Right cardiac atrium (tissue), 5 donors: ENCODE measurements at places on chromosomes 4 and X. TPM values are rescaled to one million over a fixed set of nuclear protein-coding genes. Genes with fewer than 3 reads are reported as not detected.
A peak's percentile ranks its signal among the peaks of the same experiment; 100 is the strongest.

DNA sequence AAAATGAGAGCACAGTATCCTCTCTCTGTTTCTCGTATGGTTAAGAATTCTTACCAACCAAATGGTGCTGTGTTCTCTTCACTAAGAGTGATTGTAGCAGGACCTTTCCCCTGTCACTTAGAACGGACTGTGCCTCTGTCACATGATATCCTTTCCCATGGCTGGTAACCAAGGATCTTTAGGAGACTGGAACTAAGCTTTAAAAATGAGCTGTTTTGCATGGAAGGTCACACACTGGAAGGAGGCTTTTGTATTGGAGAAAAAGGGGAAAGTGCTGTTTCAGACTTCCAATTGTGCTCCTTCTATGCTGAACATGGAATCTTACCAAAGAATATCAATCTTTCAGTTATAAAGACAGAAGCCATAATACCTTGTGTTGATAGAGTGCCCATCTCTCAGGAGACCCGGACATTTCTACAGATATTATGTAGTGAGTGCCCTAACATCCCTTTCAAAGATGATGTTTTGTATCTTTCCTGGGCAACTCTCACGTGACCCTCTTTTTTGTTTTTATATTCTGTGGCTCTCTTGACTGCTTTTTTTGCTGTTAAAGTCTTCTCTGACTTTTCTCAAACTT, 148.6 kb downstream of the SLC4A4 start:
- DNase-seq, result no peak

DNA sequence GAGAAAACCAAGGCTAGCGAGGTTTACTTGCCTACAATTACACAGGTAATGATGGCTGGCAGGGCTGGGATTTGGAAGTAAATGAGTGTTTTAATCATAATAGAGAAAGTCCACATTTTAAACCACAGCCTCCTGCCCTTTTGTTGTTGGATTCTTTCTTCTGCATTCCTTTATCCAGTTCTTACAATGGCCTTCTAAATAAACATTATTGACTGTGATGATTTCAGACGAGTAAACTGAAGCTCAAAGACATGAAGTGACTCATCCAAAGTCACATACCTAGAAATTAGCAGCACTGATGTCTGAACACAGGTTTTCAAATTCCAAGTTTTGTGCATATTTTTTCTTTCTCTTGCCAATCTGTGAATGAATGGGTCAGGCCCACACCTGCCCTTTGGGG, 51.2 kb upstream of the C1QTNF7 start:
- DNase-seq, result no peak

The PTCHD1 gene
- 0.09 TPM for polyA plus RNA-seq

The FRG2 gene
- polyA plus RNA-seq, result not detected

The TMEM156 gene
- polyA plus RNA-seq, result 0.14 TPM

The ARSH gene
- not detected for polyA plus RNA-seq

GRCh38 chr4:25654971-25655963, at the start of gene SLC34A2:
SLC34A2 (plus strand) TSS chr4:25655851; CDS start chr4:25662501, 6,650 bp downstream.
- no peak for DNase-seq

The TCEAL2 gene
- polyA plus RNA-seq, result 7.6 TPM

- DNase-seq, result no peak
Measured at GRCh38 chrX:115504167-115504566, 56.8 kb upstream of the PLS3 start.

DNA sequence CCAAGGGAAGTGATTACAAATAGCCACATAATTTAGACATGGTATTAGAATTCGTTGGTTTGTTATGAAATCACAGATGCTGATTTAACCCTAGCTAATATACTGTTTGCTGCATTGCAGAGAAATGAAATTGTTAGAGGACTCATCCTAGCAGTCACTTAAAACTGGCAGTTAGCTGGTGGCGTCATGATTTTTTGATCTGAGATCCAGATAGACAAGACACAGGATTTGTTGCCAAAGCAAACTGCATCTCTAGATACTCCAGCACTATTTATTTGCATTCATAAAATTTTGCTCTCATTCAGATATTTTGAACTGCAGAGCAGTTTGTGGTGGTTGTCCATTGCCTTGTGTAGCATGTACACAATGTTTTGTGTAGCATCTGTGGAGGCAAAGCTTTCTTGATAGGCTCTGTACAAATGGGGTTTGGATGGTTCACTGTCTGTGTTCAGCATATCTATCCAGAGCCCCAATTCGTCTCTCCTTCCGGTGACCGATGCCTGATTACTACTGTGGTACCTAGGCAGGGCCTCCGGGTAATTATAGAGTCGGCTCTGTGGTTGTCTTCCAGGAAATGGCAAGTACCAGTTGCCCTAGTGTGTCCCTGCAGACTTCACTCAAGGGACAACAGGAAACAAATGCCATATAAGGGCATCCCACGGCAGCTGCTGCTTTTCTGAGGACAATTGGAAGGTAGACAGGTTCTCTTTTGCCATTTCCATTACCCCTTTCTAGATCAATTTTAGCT, 30.1 kb upstream of the SPARCL1 start:
- no peak for DNase-seq

DNA sequence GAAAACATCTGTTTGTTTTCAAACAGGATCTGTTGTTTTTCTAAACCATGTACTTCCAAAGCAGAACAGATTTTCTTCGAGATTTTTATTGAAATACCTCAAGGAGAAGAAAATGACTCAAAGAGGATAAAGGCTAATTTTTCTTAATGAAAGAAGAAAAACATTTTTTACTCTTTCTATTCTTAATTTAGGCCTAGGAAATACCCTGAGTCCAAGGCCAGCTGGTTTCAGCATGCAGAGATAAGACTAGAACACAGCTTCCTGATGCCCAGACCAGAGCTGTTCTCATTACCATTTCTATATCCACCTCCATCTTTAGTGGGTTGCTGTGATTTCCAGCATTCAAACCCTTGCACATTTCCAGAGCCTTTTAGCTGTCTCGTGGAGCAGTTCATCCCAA, 18.3 kb downstream of the GAB1 start:
- no peak for DNase-seq

GRCh38 chr4:1050486-1051213, 39.2 kb downstream of the FGFRL1 start:
- peak; percentile 75 for DNase-seq

The SRPX2 gene
- polyA plus RNA-seq, result 4.1 TPM

- no peak for DNase-seq
Measured at GRCh38 chr4:41613386-41613785, 75.4 kb downstream of the LIMCH1 start.

The GCNA gene
- 0.81 TPM for polyA plus RNA-seq

The HMGB2 gene
- polyA plus RNA-seq, result 98.3 TPM

DNA sequence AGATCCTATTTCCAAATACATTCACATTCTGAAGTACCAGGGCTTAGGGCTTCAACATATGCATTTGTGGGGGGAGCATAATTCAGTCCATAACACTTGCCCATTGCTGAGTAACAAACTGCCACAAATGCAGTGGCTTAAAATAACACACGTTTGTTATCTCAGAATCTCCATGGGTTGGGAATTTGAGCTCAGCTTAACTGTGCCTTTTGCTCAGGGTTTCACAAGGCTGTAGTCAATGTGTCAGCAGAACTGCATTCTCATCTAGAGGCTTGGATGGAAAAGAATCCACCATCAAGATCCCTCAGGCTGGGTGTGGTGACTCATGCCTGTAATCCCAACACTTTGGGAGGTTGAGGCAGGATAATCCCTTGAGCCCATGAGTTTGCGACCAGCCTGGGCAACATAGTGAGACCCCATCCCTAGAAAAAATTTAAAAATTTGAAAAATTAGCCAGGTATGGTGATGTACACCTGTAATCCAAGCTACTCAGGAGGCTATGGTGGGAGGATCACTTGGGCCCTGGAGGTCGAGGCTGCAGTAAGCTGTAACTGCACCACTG, 25.8 kb upstream of the TBL1X start:
- no peak for DNase-seq

DNA sequence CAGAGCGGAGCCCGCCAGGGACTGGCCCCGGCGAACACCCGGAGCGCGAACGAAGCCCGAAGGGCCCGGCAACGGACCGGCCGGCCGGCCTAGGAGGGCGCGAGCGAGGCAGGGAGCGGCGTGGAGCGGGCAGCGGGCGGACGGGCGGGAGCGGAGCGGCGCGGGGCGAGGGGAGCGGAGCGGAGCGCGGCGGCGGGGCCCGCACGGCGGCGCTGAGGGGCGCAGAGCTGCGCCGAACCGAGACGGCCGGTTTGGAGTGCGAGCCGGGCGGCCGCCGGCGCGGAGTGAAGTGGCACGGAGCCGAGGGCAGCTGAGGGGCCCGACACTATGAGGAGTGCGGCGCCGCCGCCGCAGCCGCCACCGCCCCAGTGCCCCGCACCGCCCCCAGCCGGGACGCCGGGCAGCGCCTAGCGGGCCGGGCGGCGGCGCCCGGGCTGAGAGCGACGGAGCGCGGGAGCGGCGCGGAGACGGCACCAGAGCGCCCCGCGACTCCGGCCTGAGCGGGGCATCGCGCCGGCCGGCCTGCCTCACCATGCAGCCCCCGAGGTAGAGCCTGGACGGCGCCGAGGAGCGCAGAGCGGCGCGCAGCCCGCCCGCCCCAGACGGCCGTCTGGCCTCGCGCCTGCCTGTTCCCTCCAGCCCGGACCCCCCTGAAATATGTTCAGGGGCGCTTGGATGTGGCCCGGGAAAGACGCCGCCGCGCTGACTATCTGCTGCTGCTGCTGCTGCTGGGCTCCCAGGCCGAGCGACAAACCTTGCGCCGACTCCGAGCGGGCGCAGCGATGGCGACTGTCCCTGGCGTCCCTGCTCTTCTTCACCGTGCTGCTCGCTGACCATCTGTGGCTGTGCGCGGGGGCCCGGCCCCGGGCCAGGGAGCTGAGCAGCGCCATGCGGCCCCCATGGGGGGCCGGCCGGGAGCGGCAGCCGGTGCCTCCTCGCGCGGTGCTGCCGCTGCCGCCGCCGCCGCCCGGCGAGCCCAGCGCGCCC, 793 bp downstream of the NALF2 start:
- no peak for DNase-seq

The GIMD1 gene
- not detected for polyA plus RNA-seq

DNA sequence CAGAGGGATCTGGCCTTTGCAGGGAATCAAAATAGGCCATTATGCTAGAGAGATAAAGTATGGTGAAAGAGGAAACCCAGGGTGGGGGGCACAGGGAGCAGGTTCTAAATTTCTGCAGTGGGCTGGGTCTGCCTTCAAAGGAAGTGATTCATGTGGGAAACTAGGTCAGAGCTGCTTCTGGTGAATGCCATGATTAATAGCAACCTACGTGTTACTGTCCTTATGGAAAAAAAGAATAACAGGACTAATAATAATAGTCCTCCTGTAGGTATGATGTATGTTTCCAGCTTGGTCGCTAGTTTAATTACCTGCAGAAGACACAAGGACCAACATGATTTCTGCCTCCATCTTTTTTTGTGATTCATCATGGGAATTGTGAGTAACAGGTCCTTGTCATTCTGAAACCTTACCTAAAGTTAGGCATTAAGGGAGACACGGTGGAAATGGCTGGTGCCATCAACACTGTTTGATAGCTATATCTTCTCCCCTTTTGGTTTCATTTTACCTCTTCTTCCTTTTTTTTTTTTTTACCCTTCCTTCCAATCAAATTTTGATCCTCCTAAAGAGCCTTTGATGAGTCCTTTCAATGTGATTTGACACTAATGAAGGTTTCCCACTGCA, 180.4 kb downstream of the CPEB2 start:
- no peak for DNase-seq

The ADAM29 gene
- not detected for polyA plus RNA-seq

DNA sequence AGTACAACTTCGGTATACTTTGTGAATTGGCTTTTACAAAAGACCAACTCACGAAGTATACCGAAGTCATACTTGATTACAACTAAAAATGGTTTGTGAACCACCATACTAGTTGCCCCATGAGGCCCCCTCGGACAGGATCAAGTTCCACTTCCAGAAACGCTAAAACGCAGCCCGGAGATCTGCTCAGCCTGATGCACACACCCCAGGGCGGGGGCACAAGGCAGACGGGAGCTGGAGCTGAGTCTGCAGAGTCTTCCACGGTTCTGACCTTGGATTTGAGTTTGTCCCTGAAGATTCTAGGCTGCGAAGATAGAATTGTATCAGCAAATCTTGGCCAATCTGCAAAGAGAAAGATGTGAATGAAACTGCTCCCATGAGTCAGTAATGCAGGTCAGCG, 118.1 kb downstream of the SORCS2 start:
- DNase-seq, result peak; percentile 24

GRCh38 chrX:153831429-153832150, 1.2 kb upstream of the PDZD4 start:
- no peak for DNase-seq

GRCh38 chrX:130343411-130343810, 3.7 kb downstream of the SLC25A14 start:
- DNase-seq, result no peak

GRCh38 chr4:71872767-71873415, 89.0 kb upstream of the GC start:
- no peak for DNase-seq

DNA sequence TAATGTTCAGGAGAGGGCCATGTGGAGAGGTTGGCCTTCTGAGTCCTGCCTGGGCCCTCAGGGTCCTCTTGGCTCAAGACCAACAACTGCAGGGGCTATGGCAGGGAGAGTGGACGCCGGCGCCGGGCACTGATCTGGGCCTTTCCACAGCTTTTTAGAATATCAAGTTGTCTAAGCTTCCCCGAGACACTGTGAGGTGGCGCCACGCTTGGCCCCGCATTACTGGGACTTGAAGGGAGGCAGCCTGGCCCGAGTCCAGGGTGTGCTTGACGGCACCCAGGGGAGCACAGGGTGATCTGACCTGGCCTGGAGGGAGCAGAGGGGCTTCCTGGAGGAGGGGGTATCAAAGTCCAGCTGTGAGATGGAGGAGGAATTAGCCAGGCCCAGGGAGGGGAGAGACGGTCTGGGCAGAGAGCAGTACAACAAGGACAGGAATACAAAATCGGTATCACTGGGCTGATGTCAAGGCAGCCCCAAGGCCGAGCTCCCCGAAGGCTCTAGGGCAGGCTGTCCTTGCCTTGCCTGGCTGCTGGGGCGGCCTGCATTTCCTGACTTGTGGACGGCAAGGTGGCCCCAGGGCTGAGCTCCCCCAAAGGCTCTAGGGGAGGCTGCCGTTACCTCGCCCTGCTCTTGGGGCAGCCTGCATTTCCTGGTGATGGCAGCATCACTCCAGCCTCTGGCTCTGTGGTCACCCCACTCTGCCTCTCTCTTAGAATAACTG, 28.1 kb downstream of the ABLIM2 start:
- peak; percentile 43 for DNase-seq
